ENCODE measurements at places on chromosomes 6 and 20.

DNA sequence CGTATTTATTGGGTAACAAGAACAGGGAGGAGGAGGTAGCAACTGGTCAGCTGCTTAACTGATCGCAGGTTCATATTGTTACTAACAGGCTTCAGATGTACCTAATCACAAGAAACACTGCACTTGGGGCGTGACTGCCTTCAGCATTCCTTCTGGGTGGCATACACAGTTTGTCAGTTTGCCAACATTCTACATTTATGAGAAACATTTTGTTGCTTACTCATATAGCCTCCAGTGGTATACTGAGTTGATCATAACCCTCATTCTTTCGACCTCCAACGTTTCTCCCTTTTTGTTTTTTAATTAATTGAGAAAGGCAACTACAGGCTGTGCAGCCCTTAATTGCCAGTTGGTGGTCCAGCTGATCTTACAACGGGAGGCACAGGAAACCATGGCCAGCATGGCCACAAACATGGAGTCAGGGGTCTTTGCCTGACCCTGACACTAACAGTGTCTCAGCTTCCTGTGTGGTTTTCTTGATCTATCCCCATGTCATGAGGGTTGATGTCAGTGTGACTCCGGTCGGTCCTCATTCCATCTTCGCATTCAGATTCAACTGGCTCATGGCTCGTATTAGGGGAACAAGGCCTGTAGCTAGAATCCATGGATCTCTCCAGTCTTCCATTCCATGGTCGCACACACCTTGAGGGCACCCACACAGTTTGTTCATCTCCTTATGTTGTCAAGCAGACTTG is 9.4 kb downstream of the EPB41L2 start:
- DNase-seq = no peak

DNA sequence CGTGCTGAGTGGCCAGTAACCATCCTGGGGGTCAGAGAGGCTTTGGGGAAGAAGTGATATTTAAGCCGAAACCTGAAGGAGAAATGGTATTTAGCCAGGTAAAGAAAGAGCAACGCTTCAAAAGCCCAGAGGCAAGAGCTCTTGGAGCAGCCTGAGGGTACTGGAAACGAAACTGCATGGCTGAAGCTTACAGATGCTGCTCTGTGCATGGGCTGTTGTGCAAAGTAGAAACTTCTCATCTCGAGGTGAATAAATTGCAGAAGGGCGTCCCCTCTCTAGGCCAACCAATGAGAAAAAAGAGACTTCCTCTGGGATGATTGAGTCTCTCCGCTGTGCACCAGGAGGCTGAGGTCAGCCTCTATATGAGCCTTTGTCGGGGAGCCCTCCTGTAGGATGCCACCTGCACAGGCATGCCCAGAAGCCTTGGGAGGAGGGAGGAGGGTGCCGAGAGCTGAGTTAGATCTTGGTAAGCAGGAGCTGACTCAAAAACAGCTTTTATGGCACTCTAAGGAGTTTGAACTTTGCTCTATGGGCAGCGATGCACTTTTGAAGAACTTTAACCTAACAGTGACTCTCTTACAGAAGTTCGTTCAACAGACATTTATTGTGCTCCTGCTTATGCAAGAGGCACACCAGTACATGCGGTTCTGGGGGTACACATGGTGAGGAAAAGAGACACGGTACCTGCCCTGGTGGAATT is 61.6 kb upstream of the EDN1 start:
- DNase-seq = no peak

- no peak for DNase-seq
Measured at GRCh38 chr20:12916699-12917098, 92.1 kb upstream of the SPTLC3 start.

- DNase-seq = no peak
Measured at GRCh38 chr20:4782378-4782772, 60.7 kb downstream of the PRND start.

GRCh38 chr6:53834132-53834531 is 39.3 kb downstream of the LRRC1 start:
- DNase-seq = no peak

DNA sequence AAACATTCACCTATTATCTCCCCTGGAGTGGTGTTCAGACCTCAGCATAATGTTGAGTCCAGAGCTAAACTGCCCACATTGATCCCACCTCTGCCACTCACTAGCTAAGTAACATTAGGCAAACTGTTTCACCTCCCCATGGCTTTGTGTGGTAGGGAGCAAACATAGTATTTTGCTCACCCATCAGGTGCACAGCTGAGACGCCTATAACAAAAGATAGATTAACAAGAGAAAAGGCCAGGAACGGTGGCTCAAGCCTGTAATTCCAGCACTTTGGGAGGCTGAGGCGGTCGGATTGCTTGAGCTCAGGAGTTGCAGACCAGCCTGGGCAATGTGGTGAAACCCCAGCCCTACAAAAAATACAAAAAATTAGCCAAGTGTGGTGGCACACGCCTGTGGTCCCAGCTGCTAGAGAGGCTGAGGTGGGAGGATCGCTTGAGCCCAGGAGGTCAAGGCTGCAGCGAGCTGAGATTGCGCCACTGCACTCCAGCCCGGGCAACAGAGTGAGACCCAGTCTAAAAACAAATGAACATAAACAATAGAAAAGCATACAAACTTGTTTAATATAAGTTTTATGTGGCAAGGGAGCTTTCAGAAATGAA is 91.6 kb downstream of the MAP3K7 start:
- no peak for DNase-seq

DNA sequence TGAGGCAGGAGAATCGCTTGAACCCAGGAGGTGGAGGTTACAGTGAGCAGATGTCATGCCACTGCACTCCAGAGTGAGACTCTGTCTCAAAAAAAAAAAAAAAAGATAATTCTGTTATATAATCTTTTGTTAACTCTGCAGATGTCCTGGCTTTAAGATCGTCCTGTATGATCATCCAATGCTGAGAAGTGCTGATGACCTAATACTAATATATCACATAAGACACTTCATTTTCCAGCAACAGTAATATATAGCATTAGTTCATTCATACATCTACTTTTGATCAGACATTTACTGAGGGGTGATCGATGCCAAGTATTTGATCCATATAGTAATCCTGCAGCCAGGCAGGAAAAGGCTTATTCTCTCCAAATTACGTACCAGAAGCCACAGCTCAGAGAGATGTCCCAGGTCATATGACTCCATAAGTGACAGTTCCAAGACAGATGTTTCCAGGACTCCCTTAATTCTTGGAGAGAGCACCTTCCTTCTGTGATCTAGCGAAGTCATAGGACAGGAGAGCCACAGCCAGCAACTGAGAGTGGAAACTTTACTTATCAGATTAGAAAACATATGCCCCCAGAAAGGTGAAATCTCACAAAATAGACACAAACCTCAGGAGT is 60.7 kb downstream of the SHLD1 start:
- DNase-seq = no peak

DNA sequence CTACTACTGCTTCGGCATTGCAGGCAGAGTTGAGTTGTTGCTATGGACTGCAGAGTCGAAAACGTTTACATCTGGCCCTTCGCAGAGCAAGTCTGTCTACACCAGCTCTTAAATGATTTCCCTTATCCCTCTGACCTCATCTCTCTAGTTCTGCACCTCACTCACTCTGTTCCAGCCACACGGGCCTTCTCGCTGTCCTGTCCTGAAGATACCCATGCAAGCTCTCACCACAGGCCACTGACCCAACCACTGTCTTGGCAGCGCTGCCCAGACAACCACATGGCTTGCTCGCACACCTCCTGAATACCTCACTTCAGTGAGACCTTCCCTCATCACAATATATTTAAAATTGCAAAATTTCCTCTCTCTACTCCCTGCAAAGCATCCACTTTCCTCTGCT is 31.4 kb downstream of the B4GALT5 start:
- no peak for DNase-seq

DNA sequence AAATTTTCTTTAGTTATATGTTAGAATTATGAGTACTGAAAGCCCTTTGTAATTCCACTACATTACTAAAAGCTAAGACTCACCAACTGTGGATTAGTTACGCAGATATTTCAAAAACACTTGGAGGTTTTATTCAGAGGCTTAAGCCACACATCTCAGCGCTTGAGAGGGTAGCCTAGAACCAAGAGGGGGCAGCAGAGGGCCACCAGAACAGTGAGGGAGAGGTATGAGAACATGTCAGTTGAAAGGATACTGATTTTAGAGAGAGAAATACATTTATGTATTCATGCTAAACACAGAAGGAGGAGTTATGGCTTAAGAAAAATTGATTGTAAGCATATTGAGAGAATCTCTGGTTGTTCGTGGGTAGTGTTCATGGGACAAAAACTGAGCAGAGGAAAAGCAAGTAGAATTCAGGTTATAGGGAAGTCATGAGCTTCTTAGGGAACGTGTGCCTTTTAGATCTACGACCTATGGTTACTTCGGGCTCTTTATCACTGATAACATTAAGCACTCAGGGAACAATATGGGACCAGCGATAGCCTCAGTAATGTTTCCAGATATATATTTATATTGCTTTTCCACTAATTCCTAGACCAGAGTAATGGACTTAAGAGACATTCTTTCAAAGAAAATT is 20.4 kb upstream of the SERINC1 start:
- peak; percentile 80 for DNase-seq

GRCh38 chr6:53441761-53442160 is 93.0 kb upstream of the ELOVL5 start:
- DNase-seq = no peak

- no peak for DNase-seq
Measured at GRCh38 chr6:40778196-40778595, 191.0 kb upstream of the LRFN2 start.

DNA sequence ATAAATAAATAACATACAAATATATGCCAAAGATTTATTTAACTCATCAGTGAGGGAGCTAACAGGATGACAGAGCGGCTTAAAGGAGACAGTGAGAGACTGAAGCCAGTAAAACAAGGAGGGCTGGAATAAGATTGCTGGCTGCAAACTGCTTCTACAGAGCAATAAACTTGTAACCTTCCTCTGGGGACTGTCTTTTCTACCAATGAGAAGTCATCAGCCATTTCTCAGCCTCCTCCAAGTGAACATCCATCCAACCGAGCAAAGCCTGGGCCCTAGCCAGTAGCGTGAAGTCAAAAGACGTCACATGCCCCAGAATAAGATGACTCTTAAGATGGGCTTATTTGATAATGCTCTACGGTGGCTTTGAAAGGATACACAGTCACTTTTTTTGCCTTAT is 42.5 kb downstream of the CPXM1 start:
- no peak for DNase-seq

GRCh38 chr6:154276810-154277628 is 79.6 kb downstream of the IPCEF1 start:
- no peak for DNase-seq

DNA sequence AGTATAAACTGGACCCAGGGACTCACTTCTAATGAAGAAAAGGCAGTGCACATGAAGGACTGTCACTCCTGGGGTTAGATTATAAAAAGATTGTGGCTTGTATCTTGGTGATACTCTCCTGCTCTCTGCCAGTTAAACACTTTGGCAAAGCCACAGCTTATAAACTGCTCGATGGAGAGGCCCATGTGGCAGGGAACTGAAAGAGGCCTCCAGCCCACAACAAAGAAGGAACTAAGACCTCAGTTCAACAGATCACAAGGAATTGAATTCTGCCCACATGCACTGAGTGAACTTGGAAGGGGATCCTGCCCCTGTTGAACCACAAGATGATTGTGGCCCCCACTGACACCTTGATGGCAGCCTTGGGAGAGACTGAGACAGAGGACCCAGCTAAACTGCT is 363.8 kb downstream of the CBLN4 start:
- DNase-seq = no peak

DNA sequence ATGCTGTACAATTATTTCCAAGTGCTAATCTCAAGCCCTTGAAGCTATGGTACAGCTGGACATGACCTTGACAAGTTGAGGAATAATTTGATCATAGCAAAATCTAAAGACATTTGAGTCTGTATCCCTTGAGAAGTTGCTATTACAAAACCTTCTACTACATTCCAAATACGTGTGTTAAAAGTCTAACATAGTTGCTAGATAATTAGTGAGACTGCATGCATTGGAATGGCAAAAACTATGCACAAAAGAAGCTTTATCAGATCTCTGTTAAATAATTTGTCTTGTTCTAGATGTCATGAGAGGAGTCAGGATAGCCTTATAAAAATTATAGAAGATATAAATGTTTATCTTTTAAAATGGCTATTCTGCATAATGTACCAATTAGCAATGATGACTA is 127.8 kb downstream of the GJA1 start:
- DNase-seq = no peak

GRCh38 chr6:104750449-104750848 is 109.3 kb downstream of the HACE1 start:
- DNase-seq = no peak

GRCh38 chr20:34579979-34580940 is 21.7 kb downstream of the MAP1LC3A start:
- DNase-seq = no peak

GRCh38 chr6:105645958-105646357 is 243.1 kb upstream of the PREP start:
- DNase-seq = no peak

GRCh38 chr20:61799928-61800327 is 265.8 kb downstream of the TAF4 start:
- DNase-seq = no peak

DNA sequence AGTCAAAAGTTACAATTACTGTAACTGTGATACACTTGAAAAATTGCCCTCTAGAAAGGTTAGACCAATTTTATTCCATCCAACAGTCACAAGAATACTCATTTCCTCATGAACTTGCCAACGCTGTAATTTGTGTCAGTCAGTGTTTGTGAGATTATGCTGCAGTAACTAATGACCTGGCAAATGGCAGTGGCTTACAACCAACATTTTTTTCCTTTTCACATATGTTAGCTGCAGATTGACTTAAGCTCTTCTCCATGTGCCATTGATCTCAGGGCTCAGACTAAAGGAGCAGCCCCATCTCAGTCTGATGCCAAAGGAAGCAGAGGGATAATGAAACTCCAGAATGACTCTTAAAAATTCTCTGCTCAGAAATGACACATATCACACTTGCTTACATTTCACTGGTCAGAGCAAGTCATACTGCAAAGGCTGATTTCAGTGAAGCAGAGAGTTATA is 92.3 kb upstream of the ELOVL5 start:
- DNase-seq = peak; percentile 19

GRCh38 chr6:47964969-47965368 is 146.0 kb downstream of the PTCHD4 start:
- DNase-seq = no peak

GRCh38 chr6:106005954-106006353 is 80.2 kb upstream of the PRDM1 start:
- DNase-seq = no peak

DNA sequence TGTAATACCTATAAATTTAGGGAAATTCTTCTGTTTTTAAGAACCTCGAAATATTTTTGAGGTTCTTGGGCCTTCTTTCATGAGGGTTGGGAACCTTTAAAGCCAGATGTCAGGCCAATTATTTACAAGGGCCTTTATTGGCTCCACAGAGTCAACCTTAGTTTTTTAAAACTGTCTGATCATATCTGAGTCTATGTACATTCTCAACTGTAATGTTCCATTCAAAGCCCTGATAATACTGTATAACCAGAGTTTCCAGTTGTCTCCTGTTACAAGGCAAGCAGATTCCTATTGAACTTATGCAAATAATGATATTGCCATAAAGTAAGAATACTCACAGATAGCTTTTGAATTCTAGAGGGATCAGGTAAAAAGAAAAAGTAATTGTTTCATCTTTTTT is 545.5 kb downstream of the EPM2A start:
- no peak for DNase-seq

- DNase-seq = no peak
Measured at GRCh38 chr20:16781496-16781895, 33.3 kb downstream of the OTOR start.

- DNase-seq = no peak
Measured at GRCh38 chr20:43320536-43320935, 130.8 kb upstream of the PTPRT start.
